ENCODE measurements at places on chromosomes 5 and 9. TPM values are rescaled to one million over a fixed set of nuclear protein-coding genes. Genes with fewer than 3 reads are reported as not detected.

The TYRP1 gene
- 0.41 TPM for total RNA-seq

GRCh38 chr9:98709968-98710965, 1.5 kb upstream of the GABBR2 start:
- H3K27ac ChIP-seq: no peak overlapping the region
- no peak overlapping the region for H3K4me3 ChIP-seq
- peaks cover 17% of the 10 kb centered on the region for H3K27me3 ChIP-seq
- peak; percentile 84 for DNase-seq
- H3K36me3 ChIP-seq: no peaks in the 10 kb centered on the region
- no peaks in the 10 kb centered on the region for H3K4me1 ChIP-seq

The FLT4 gene
- 29.4 TPM for total RNA-seq

GRCh38 chr9:5799314-5799713, 33.6 kb downstream of the ERMP1 start:
- peak overlapping the region; percentile 14 for H3K27ac ChIP-seq
- peaks cover 9% of the 10 kb centered on the region for H3K4me1 ChIP-seq
- no peaks in the 10 kb centered on the region for H3K27me3 ChIP-seq
- no peak for DNase-seq
- H3K4me3 ChIP-seq: peak overlapping the region; percentile 13
- H3K36me3 ChIP-seq: no peaks in the 10 kb centered on the region

- H3K27me3 ChIP-seq: no peaks in the 10 kb centered on the region
- no peak overlapping the region for H3K27ac ChIP-seq
- H3K4me1 ChIP-seq: peaks cover 2% of the 10 kb centered on the region
- H3K36me3 ChIP-seq: no peaks in the 10 kb centered on the region
- peak; percentile 84 for DNase-seq
Observed at GRCh38 chr5:173736923-173737412, 120.5 kb upstream of the BOD1 start.

DNA sequence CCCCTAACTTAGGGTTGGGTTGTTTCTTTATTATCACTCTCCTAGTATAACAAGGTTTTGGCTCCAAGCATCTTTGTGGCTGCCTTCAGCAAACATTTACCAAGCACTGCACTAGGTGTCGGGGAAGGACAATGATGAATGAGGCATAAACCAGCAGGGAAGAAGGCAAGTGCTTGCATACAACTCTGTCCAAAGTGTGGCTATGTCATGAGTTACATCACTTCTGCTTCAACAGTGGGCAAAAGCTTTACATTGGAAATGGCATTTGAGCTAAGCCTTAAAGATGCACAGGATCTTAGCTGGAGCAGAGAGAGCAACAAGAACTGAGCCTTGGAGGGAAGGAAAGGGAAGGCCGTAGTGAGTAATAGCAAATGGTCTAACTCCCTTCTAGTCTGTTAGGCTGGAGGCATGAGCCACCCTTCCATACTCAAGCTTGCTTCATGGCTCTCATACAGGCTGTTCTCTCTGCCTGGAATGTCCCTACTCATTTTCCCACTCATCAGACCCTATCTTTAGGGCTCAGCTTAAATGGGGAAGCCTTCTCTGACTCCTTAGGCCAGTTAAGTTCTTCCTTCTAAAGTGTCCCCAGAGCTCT, 121.8 kb downstream of the SEMA6A start:
- peaks cover 3% of the 10 kb centered on the region for H3K4me1 ChIP-seq
- H3K36me3 ChIP-seq: no peaks in the 10 kb centered on the region
- H3K27me3 ChIP-seq: no peaks in the 10 kb centered on the region
- no peak overlapping the region for H3K27ac ChIP-seq
- H3K4me3 ChIP-seq: no peak overlapping the region
- DNase-seq: no peak

GRCh38 chr5:123186771-123187170, 97.7 kb downstream of the PRDM6 start:
- no peaks in the 10 kb centered on the region for H3K27me3 ChIP-seq
- no peaks in the 10 kb centered on the region for H3K4me1 ChIP-seq
- DNase-seq: no peak
- H3K27ac ChIP-seq: no peak overlapping the region
- H3K4me3 ChIP-seq: no peak overlapping the region

GRCh38 chr5:6107675-6108539, 270.4 kb downstream of the MED10 start:
- no peaks in the 10 kb centered on the region for H3K27me3 ChIP-seq
- no peak overlapping the region for H3K4me3 ChIP-seq
- H3K4me1 ChIP-seq: no peaks in the 10 kb centered on the region
- H3K36me3 ChIP-seq: no peaks in the 10 kb centered on the region

- H3K36me3 ChIP-seq: no peaks in the 10 kb centered on the region
- no peaks in the 10 kb centered on the region for H3K27me3 ChIP-seq
- H3K4me3 ChIP-seq: no peak overlapping the region
- DNase-seq: no peak
- no peaks in the 10 kb centered on the region for H3K4me1 ChIP-seq
Observed at GRCh38 chr5:170483701-170484458, 19.9 kb upstream of the KCNIP1 start.

GRCh38 chr5:1827886-1828397, 26.7 kb downstream of the NDUFS6 start:
- no peak overlapping the region for H3K27ac ChIP-seq
- no peaks in the 10 kb centered on the region for H3K27me3 ChIP-seq
- no peaks in the 10 kb centered on the region for H3K4me1 ChIP-seq
- no peaks in the 10 kb centered on the region for H3K36me3 ChIP-seq

The GPR150 gene
- 0.16 TPM for total RNA-seq

The LCN9 gene
- not detected for total RNA-seq

The SLC6A7 gene
- not detected for total RNA-seq

DNA sequence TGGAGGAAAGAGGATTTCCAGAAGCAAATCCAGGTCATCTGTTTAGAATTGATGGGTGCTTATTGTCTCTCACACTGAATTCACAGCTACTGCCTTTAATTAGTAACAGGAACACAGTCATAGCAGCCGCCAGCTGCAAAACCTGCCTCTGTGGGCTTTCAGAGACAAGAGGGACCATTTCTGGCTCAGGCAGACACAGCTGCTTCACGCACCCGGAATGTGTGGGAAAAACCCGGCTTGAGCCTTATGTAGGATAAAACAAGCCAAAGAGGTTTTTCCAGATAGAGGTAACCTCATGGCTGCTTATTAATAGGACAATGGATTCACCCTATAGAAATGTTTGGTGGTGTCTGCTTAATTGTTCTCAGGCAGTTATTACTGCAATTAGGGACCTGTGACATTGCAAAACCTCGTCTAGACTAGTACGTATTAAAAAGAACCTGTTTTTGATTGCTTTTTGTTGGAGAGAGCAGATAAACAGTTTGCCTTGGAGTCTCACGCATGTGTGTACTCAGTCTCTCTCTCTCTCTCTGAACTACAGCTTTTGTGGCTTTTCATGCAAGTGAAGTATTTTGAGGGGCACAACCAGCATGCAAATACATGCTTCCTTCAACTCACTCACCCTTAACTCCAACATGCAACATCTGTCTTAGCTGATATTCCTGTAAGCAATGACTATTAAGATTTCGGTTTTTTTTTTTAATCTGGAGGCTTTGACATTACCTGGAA, 302.7 kb downstream of the PLK2 start:
- H3K27me3 ChIP-seq: no peaks in the 10 kb centered on the region
- H3K27ac ChIP-seq: no peak overlapping the region
- H3K36me3 ChIP-seq: no peaks in the 10 kb centered on the region
- no peaks in the 10 kb centered on the region for H3K4me1 ChIP-seq
- no peak overlapping the region for H3K4me3 ChIP-seq

DNA sequence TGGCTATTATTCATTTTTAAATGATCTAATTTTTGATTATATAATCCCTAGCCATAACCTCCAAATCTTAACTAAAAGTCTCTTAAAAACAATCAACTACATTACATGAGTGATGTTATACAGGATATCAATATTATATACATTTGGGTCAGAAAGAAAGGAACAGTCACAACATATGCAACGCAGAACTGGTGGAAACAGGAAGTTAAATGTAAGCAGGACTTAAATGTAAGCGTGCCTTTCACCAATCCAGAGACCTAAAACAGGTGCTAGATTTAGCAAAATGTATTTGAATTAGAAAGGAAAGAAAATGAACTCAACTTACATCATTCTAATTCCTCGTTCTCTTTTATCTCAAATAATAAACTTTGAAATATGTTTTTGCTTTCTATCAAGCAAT, 738.5 kb downstream of the PTPRD start:
- H3K4me1 ChIP-seq: no peaks in the 10 kb centered on the region
- H3K27me3 ChIP-seq: no peaks in the 10 kb centered on the region
- no peak overlapping the region for H3K4me3 ChIP-seq
- no peak for DNase-seq
- H3K36me3 ChIP-seq: no peaks in the 10 kb centered on the region

- no peaks in the 10 kb centered on the region for H3K27me3 ChIP-seq
- H3K27ac ChIP-seq: no peak overlapping the region
- peak overlapping the region; percentile 65 for H3K4me3 ChIP-seq
- peaks cover 22% of the 10 kb centered on the region for H3K36me3 ChIP-seq
Observed at GRCh38 chr5:178203670-178204181, 607 bp upstream of the HNRNPAB start.

DNA sequence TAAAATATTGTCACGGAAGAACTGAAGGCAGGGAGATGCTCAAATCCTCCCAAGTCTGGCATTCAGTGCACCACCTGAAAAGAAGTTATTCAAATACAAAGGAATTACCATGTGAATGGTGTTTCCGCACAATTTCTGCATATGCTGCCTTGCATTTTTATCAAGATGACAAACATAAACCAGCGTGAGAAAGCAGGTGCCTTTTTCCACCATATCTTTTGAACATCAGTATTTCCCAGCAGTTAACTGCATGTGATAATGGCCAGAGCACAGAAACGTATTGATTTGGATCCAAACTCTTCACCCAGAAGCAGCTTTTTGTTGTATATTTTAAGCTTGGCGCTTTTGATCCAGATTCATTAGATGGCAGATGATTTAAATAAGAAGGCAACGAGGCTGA, 808.0 kb downstream of the TLE1 start:
- H3K36me3 ChIP-seq: no peaks in the 10 kb centered on the region
- no peaks in the 10 kb centered on the region for H3K4me1 ChIP-seq
- H3K27me3 ChIP-seq: no peaks in the 10 kb centered on the region
- no peak overlapping the region for H3K4me3 ChIP-seq
- no peak for DNase-seq
- H3K27ac ChIP-seq: no peak overlapping the region

DNA sequence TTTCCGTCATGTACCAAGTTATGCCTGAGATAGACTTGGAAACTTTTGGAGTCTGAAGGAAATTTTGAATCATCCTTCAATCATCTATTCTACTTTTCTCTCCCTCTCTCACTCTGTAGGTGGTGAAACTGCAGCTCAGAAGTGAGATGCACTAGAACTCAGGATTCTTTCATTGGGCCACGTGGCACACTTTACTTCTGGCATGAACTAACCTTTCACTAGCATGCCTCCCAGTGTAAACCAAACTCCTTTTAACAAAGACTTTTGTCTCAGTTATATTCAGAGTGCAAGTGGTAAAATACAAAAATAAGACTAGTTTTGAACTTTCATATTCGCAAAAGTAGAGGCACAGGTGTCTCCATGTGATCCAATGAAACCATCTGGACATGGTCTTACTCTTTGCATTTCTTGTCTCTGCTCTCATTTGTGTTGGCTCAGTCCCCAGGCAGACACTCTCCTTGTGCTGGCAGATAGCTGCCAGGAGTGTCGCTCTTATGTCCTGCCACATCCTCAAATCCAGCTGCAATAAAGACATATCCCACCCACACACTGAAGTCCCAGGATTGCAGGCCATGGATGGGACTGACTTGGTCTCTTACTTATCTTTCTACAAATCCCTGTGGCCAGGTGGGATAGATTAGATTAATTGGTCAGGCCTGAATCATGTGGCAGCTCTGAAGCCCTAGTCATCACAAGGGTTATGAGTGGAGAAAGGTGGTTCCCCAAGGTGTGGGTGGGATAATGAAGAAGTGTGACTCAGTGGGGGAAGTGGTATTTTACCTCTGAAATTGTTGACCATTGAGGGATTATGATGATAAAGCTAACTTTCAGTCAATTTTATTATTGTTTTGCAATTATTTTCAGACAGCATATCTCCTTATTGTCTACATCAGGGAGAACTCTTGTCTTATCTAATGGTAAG, 267.5 kb downstream of the GABRB2 start:
- H3K27ac ChIP-seq: no peak overlapping the region
- H3K36me3 ChIP-seq: no peaks in the 10 kb centered on the region
- no peak for DNase-seq
- H3K27me3 ChIP-seq: no peaks in the 10 kb centered on the region
- no peak overlapping the region for H3K4me3 ChIP-seq

DNA sequence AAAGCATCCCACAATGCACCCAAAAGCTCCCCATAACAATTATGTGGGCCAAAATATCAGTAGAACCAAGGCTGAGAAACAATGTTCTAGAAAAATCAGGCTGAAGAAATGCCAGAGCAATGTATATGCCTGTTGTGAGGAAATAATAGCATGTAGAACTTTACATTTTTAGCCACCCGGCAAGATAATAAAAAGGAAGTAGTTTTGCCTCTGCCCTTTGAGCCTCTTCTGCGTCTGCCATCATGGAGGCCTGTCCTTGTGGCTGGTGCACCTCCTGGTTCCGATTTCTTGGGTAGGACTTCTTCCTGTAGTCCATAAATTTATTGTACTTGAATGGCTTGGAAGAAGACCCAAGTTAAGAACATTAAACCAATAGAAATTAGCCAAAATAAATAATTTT, 38.9 kb upstream of the TNFAIP8 start:
- H3K27ac ChIP-seq: no peak overlapping the region
- no peaks in the 10 kb centered on the region for H3K4me1 ChIP-seq
- no peaks in the 10 kb centered on the region for H3K27me3 ChIP-seq
- no peak for DNase-seq
- H3K36me3 ChIP-seq: no peaks in the 10 kb centered on the region
- H3K4me3 ChIP-seq: no peak overlapping the region

GRCh38 chr9:113311961-113312360, 8.8 kb upstream of the RNF183 start:
- H3K4me1 ChIP-seq: no peaks in the 10 kb centered on the region
- H3K27ac ChIP-seq: no peak overlapping the region
- no peaks in the 10 kb centered on the region for H3K27me3 ChIP-seq
- no peaks in the 10 kb centered on the region for H3K36me3 ChIP-seq

- no peak overlapping the region for H3K4me3 ChIP-seq
- peaks cover 31% of the 10 kb centered on the region for H3K4me1 ChIP-seq
- H3K36me3 ChIP-seq: no peaks in the 10 kb centered on the region
- no peaks in the 10 kb centered on the region for H3K27me3 ChIP-seq
- peak; percentile 74 for DNase-seq
Observed at GRCh38 chr9:14251154-14252071, 62.5 kb downstream of the NFIB start.

The TTC39B gene
- total RNA-seq: 22.0 TPM

DNA sequence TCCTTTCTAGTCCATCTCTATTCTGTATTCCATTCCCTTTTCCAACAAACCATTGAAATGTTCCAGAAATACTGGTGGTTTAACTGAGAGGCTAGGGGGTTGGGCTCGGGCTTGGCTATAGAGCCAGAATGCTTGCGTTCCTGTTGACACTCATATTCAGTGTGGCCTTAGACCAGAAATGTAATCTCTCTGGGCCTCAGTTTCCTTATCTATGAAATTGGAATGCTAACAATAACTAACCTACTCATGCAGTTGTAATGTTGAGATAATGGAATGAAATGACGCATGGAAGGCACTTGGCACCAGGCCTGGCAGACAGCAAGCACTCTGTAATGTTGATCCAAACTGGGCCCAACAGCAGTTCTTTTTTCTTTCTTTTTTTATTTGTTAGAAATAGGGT, 26.8 kb downstream of the JADE2 start:
- H3K27ac ChIP-seq: no peak overlapping the region
- H3K4me1 ChIP-seq: no peaks in the 10 kb centered on the region
- no peak for DNase-seq
- H3K4me3 ChIP-seq: no peak overlapping the region
- peaks cover 5% of the 10 kb centered on the region for H3K36me3 ChIP-seq

- no peaks in the 10 kb centered on the region for H3K36me3 ChIP-seq
- H3K27me3 ChIP-seq: no peaks in the 10 kb centered on the region
- no peak overlapping the region for H3K4me3 ChIP-seq
- H3K4me1 ChIP-seq: no peaks in the 10 kb centered on the region
- H3K27ac ChIP-seq: no peak overlapping the region
Observed at GRCh38 chr9:15377625-15378540, 44.8 kb upstream of the SNAPC3 start.

Measured in kidney (tissue), 22 donors.